ENCODE measurements at places on chromosomes 12 and 14.
A peak's percentile ranks its signal among the peaks of the same experiment; 100 is the strongest.

DNA sequence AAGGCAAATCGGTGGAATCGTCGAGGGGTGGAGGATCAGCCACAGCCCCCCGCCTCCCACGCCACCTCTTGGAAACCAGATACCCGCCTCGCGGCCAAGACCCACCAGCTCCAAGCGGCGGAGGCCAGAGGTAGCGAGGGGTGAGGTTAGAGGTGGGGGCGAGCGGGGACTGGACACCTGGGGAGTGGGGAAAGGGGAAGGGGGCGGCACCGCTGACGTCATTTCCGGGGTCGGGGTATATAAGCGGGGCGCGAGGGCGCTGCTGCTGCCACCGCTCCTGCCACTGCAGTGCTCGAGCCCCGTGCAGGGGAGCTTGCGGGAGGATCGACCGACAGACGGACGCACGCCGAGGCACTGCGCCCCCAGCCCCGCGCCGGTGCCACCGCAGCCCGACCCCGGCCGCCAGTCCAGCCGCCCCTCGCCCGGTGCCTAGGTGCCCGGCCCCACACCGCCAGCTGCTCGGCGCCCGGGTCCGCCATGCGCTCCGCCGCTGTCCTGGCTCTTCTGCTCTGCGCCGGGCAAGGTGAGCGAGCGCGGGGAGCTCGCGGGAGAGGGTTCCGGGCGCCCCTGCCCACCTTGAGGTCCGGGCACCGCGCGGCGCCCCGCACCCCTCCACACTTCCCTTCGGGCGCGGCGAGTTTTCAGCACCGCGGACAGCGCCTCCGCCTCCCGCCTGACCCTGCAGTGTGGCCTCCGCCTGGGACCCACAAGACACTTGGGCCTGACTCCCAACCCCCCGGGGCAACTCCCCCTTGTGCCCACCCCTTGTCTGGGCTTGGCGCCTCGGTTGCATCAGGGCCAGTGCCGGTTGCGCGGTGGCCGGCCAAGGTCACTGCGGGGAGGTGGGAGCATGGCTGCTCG, at the start of gene CHGA:
Gene CHGA (plus strand): TSS at position 268 of the 861 bp plus-strand sequence. CDS start 210 bp downstream, at position 478.
- DNase-seq: peak; percentile 75

DNA sequence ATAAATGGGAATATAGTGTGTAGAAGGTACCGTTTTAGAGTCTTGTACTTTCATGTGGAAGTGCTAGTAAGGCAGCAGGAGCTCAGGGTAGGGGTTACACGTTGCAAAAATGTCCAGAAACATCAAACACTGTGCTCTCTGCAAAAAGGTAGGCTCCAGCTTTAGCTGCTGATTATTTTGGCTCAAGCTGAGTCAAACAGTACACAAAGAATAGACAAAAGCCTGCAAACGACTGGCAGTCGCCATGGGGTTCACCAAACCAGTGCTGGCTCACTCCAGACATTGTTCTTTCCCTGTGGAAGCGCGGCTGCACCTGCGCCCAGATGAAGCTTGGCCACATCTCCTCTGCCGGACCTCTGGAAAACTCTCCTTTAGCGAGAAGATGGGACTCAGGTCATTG, 45.3 kb upstream of the NAA30 start:
- DNase-seq: peak; percentile 11

GRCh38 chr14:103290961-103291360, 43.1 kb upstream of the EIF5 start:
- DNase-seq: no peak

DNA sequence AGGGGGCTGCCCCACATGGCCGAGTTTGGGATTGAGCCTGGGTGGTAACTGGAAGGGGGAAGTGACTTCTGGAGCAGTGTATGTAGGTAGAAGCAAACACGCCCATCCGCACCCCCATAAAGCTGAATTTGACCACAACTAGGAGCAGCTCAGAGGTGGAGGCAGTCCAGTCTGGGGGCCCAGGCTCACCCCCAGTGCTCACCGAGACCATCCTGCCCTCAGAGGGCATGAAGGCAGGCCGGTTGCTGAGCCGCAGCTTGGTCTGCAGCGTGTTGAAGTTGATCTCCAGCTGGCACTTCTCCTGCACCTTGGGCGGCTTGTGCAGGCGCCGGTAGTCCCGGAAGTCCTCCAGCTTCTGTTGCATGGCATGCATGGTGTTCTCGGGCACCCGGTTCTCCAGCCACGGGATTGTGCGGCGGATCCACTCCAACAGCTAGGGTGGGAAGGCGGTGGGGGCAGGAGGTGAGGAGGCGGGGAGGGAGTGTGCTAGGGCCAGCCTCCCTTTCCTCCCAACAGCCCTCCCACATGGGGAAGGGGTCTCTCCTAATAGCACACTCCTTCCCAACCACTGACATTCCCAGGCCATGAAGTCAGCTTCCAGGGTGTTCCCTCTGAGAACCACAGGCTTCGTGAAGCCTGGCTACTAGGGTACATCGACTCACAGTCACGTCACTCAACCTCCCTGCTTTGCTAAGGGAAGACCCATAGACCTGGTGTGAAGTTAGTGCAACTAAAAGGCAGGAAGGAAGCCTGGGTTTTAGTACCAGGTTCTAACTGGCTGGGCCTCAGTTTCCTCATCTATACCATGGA, 87.0 kb downstream of the ACTN1 start:
- DNase-seq: no peak

DNA sequence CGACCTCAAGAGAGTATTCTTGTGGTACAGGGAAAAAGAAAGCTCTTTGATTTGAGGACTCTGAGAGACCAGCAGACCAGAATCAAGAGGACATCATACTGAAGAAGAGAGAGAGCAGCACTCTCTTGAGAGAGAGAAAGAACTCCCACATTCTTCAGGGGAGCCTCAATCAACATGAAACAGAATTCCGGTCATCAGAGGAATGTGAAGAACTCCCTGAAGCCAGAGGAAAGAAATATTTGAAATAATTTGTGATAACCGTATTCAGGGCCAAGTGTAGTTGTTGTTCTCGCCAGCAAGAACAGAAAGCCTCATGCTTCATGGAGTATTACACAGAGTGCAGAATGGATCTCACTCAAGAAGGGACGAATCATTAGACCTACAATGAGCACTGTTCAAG, 363.8 kb upstream of the TMEM132C start:
- DNase-seq: no peak
